ENCODE measurements at places on chromosomes 7 and 10. TPM values are rescaled to one million over a fixed set of nuclear protein-coding genes. Genes with fewer than 3 reads are reported as not detected.

Gene CUTC
- 19.2 TPM for total RNA-seq

Gene WNT8B
- total RNA-seq = not detected

Gene ACSM6
- not detected for total RNA-seq

Gene ZNF467
- total RNA-seq = 11.8 TPM

DNA sequence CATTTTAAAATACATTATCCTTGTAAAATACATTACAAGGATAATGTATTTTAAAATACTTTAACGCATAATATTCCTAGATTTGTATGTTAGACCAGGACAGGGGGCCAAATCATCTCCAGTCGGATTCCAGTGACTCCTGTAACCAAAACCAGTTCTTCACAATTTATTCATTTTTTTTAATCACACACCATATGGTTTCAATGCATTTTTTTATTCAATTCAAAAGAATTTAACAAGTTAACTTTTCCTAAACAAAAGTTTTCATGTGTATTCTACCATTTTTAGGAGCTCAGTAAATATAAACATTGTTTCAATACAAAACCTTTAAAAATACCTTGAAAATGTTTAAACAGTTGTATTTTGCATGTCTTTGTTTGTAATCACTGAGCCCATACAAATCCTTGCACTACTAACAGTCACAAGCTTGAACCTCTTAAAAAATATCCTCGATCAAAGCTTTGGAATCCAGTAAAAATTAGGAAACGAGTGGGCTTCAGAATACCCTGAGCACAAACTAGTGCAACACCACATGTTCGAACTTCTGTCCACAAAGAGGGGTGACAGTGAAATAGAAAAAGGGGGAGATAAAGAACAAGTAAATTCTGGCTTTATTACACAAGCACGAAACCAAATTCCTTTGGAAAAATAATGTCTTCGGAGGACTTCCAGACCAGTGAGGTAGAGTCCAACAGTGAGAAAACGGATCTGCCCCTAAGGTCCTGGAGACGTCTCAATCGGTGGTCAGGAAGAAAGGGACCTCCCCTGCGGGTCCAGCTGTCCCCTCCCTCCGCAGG is 1.6 kb downstream of the CCDC71L start:
- DNase-seq = no peak

- DNase-seq = no peak
Observed at GRCh38 chr7:117225536-117225935, 97.3 kb downstream of the WNT2 start.

DNA sequence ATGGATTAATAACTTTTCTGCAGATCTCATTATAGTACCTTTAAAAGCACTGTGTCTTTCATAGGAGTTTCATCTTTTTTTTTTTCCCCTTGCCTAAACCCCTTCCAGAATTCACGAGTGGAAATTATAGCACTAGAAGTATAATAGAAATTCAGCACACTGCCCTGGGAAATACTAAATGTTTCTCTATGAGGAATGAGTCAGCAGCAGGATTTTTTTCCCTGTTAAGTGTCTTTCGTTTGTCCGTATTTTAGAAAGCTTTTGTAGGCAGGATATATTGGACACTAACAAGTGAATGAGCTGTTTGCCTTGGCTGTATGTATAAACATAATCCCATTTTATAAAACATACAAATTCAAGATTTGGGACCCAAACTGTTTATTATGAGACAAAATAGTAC is 105.8 kb downstream of the EXOC4 start:
- no peak for DNase-seq

GRCh38 chr10:97818572-97818971 is 31.1 kb upstream of the GOLGA7B start:
- DNase-seq = no peak

- DNase-seq = no peak
Observed at GRCh38 chr10:112352044-112352443, 21.9 kb upstream of the ACSL5 start.

- DNase-seq = no peak
Observed at GRCh38 chr7:106534271-106534846, 126.6 kb downstream of the CCDC71L start.

DNA sequence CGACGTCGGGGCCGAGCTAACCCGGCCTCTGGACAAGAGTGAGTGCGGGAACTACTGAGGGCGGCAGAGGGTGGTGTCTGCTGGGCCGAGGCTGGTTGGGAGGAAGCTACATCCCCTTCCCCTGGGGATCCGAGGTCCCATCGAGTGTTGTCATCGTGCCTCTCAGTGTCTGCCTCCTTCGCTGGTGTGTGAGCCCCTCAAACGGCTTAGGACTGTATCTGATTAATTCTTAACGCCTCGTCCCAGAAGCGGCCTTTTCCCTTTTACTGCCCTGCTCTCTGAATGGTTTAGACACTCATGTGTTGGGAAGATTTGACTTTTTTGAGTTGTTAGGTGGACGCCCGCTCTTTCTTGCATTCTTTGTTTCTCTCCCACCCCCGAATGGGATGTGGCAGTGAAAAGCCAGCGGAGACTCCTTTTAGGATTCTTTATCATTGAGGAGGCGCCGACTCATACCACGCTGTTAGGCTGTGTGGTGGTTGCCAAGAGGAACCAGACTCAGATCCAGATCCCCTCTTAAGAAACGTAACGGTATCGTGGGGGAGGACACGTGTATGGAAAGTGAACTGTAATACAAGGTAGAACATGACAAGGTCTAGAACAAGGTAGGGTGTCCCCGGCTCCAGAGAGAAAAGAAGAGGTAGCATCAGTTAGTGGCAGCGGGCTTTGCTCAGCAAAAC is 631 bp downstream of the SUPV3L1 start:
- no peak for DNase-seq

- DNase-seq = no peak
Observed at GRCh38 chr10:61346796-61347413, 106.3 kb downstream of the TMEM26 start.

- DNase-seq = no peak
Observed at GRCh38 chr7:151637781-151638261, 118.1 kb upstream of the RHEB start.

DNA sequence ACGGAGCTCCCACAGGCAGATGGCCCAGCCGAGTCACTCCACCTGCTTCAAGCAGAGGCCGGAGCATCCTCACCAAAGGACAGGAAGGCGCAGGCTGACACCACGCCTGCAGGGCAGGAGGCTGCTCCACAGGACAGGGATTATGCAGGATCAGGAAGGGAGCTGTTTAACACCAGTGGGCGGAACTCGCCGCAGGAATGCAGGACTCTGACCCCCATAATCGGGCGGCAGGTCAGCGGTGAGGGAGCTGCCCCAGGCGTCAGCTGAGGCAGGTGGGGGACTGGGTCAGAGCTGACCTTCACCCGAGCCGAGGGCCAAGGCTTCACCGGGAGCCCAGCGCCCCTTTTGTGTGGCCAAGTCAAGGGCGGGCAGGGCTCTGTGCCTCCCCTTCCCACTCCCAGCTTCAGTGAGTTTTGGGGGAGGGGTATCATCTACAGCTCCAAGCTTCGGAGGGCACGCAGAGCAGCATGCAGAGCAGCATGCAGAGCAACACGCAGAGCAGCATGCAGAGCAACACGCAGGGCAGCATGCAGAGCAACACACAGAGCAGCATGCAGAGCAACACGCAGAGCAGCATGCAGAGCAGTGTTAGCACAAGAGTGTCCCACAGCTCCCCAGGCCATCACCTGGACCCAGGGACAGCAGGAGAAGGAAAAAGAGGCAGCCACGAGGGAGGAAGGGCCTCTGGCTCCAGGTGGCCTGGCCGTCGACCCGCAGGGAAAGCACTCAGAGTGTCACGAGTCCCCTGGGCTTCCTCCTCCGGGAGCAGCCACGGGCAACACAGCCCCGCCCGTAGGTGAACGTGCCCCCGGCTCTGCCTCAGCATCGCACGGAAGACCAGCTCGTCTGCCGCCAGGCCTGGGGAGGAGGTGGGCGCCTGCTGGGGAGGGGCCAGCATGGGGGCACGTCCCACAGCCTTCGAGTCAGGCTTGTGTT is 151.7 kb upstream of the PPP2R2D start:
- no peak for DNase-seq

- DNase-seq = no peak
Observed at GRCh38 chr10:14553448-14553847, 221.2 kb downstream of the FAM107B start.

DNA sequence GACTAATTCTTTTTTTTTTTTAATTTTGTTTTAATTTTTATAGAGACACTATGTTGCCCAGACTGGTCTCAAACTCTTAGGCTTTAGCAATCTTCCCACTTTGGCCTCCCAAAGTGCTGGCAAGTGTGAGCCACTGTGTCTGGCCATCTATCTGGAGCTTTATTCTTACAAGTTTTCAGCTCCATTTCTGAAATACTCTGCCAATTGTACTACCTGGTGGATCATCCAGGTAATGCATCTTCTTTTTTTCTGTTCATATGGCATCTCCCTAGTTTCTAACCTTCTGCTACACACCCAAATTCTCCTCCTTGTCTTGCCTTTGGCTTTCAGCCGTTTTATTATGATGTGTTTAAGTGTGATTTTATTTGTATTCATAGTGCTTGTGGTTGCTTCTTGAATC is 40.2 kb downstream of the ZNF365 start:
- no peak for DNase-seq

- no peak for DNase-seq
Observed at GRCh38 chr7:121076350-121077164, 88.0 kb downstream of the CPED1 start.

Measured in adrenal gland (tissue), 19 donors.